ENCODE measurements at places on chromosomes 6 and 20.
A peak's percentile ranks its signal among the peaks of the same experiment; 100 is the strongest.

- DNase-seq = no peak
Observed at GRCh38 chr6:125474061-125474460, 172.3 kb upstream of the HDDC2 start.

- DNase-seq = no peak
Observed at GRCh38 chr6:129419324-129419723, 290.7 kb downstream of the ARHGAP18 start.

GRCh38 chr20:24762371-24762770 is 186.7 kb upstream of the CST7 start:
- no peak for DNase-seq

GRCh38 chr20:43996240-43996930 is 81.7 kb downstream of the TOX2 start:
- DNase-seq = no peak

GRCh38 chr20:13220904-13221297 is at the start of gene ISM1:
TSS of gene ISM1 (plus strand) at chr20:13221274. CDS start at chr20:13221777, 503 bp downstream.
- DNase-seq = peak; percentile 41

DNA sequence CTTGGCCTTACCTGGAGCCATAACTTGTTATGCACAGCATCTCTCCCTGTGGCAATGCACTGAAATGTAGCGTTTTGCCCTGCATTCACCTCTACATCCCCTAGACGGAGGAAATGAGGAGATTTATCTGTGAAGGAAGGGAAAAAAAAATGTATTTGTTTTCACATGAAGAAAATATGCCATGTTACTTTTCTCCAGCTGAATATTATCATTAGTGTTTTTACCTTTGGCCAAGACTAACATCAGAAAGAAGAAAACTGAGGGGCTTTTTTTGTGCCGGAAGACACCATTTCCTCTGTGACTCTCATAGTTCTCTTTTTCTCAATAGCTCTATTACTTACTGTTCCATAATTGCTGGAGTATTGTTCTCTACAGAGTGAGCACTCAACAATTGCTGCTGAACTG is 280.4 kb downstream of the PTPRK start:
- DNase-seq = no peak

GRCh38 chr20:16729080-16729479 is 746 bp upstream of the SNRPB2 start:
- DNase-seq = no peak

DNA sequence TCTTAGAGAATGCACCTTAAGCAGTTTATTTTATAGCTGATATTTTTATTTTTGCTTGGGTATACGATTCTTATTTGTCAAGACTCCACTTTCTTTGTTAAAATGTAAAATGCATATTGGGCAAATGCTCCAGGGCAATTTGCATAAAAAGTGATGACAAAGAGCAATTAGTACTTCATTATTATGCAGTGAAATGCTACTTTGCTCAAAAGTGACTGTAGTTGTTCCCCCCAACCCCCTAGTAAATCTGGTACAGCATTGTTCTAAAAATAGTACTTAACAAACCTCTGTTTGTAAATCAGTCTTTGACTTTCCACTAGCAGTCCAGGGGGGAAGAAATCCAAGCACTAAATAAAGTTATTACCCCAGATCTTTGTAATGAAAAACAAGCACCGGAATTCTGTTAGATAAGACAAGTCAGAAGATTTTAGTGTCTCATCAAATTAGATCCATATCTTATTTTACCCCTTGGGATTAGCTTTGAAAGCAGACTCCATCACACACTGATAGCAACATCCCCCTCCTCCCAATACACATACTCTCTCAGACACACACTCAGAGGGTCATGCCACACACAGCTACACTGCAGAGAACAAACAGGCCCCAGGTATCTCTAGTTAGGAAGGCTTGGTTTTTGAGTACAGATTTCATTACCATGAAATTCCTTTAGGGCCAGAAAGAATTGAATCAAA is 32.9 kb upstream of the BACH2 start:
- no peak for DNase-seq

GRCh38 chr20:54205450-54205849 is 2.4 kb upstream of the PFDN4 start:
- DNase-seq = no peak

GRCh38 chr6:51550243-51550642 is 537.2 kb downstream of the PKHD1 start:
- DNase-seq = no peak

DNA sequence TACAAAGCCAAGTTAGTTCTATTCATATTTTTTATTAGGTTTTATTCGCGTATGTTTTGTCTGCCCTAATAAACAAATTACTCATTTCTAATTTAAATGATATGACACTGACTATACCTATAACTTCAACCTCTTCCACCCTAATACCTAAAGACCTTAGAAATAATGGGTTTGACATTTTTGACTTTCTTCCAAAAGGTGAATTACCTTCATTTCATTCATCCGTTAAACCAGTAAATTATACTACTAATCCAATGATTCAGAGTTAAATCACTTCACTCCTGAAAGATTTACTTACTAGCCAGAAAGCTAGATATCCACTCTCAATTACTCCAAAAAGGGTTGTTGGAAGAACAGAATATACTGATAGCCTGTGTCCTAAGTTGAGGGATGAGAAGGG is 5.2 kb downstream of the MRPS10 start:
- DNase-seq = no peak

DNA sequence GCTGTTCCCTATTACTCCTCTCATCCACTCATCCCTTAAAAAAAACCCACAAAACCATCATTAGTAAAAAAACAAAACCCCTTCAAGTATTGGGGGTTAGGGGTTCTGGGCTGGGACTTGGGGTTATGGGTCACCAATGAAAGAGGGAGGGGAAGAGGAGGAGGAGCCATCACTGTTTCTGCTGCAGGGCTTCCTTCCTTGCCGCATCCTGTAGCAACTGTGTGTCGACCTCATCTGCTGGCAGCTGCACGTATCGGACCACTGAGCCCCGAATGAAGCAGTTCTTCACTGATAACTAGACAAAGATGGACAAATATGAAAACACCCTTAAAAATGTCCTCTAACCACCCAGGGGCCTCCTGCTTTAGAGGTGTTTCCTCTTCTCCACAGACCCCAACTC is 2.0 kb upstream of the VARS1 start:
- no peak for DNase-seq

GRCh38 chr6:6351511-6352025 is 31.1 kb upstream of the F13A1 start:
- no peak for DNase-seq

- no peak for DNase-seq
Observed at GRCh38 chr6:158014505-158015187, 33.0 kb downstream of the SYNJ2 start.

DNA sequence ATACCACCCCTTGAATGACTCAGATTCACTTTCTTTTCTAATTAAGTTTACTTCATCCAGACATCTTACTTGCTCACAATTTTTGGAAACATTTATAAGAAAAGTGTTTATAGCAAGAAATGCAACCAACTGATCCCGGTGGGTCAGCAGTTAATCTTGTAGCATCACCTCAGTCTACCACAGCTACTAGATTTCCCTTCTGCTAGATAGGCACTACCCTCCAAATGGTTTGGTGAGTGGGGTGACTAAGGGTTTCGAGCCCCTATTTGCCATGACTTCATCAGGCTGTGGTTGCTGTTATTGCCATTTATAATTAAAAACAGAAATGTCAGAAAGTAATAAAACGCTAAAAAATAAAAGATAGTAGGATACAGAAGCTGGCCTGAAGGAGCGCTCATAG is 930.1 kb upstream of the GJE1 start:
- DNase-seq = no peak

GRCh38 chr6:40148882-40149573 is 214.8 kb upstream of the MOCS1 start:
- peak; percentile 36 for DNase-seq

DNA sequence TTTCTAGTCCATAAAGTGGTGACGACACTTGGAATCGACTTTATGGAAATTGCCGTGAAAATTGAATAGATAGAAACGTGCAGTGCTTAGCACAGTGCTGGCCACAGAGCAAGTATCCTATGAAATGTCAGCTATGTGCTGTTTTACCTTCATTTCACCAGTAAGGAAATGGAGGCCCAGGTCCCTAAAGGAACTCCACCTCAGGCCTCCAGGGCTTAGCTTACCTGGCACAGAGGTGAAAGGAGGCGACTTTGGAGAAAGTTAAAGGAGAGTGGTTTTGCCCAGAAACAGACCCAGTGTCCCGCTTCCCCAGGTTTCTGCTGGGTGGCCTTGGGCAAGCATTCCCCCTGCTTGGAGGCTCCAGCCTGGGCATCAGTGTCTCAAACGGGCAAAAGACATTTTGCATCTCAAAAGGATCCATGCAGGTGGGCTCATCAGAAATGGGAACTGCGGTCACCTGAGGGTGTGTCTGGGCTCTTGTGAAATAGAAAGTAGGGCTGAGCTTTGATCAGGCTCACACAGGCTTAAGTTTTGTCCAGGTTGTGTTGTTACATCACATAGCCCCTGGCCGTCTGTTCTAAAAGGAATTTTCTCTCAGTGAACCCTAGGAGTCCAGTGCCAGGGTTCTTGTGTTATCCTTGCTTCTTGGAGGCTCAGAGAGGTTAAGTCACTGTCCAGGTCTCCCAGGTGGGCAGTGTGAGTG is 6.8 kb upstream of the TULP1 start:
- DNase-seq = no peak

GRCh38 chr6:22322103-22323030 is 25.5 kb upstream of the PRL start:
- DNase-seq = no peak

- DNase-seq = no peak
Observed at GRCh38 chr6:140660295-140660694, 1285.8 kb upstream of the CITED2 start.

GRCh38 chr6:100503043-100503705 is 38.5 kb upstream of the SIM1 start:
- no peak for DNase-seq

DNA sequence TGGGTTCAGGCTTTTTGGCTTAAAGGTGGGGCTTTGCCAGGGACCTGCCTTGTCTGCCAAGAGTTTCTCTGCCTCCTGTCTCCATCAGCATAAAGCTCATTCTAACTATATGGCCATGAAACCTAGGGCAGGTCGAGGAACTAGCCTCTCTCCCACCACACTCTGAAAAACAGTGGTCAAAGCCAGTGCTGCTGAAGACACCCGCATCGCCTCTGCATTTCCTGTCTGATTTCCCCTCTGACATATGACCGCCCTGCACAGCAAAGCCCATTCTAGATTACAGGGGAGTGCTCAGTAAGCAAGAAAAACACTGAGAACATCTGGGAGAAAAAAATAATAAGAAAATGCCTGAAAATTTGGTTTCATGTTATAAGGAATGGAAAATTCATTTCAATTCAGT is 573.6 kb downstream of the PRKN start:
- DNase-seq = no peak

DNA sequence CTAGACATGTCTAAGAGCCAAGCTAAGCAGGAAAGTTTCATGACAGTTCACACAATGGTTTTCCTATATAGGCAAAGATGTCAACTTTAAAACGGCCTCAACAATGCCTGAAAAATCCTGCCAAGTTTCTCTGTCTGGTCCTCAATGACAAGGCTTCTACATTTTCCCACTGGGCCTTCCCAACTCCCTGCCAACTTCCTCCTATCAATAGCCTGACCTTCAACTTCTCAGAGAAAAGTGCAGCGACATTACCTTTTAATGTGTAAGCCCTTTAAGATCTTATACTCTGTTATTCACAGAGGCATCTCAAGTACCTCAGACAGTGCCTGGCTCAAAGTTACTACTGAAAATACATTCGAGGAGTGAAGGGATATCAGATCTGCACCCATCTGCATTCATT is 56.2 kb upstream of the BTBD3 start:
- no peak for DNase-seq

DNA sequence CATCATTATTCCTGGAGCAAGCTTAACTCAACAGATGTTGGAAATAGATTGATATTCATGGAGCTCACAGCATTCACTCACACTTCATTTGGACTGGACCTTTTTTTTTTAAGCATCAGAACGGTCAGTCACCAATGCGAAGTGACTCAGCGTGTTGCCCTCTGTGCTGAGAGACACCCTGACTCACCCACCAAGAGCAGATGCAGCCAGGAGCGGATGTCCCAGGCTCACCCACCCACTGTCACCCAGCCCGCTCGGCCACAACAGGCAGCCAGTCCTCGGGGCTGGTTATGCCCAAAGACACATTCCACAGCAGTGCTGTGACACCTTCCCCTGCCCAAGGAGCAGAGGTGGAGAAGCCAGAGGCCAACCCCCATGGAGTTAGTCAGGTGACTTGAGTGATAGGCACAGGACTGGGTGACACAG is 15.7 kb downstream of the RNASET2 start:
- no peak for DNase-seq

- DNase-seq = no peak
Observed at GRCh38 chr6:29676981-29677601, 3.9 kb downstream of the ZFP57 start.

- DNase-seq = no peak
Observed at GRCh38 chr6:100892693-100893092, 11.6 kb upstream of the ASCC3 start.

All from GM12891 (cell line).